GDM1 (cell line): ENCODE measurements at places on chromosomes 5 and 9.
A peak's percentile ranks its signal among the peaks of the same experiment; 100 is the strongest.

GRCh38 chr9:133706307-133707050, 31.7 kb downstream of the SARDH start:
- DNase-seq, result no peak

GRCh38 chr9:4982721-4983482, 2.2 kb upstream of the JAK2 start:
- DNase-seq, result no peak

DNA sequence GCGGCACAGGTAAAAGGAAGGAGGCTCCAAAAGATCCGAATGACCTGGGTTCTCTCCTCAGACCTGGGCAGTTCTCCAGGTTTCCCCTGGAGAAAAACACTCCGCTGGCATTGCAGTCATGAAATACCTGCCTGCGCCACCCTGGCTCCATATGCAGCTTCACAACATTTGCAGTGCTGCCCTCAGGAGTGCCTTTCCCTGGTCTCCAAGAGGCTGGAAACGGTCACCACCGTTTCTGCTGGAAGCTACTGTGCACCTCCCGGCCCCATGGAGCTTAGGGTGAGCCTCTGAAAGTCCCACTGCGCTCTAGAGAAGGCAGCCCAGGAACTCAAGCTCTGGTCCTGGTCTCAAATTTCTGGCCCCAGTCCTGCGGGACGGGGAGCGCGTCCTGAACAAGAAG, 670 bp downstream of the UGT3A1 start:
- DNase-seq, result no peak

GRCh38 chr5:52925001-52925400, 64.2 kb upstream of the ITGA2 start:
- no peak for DNase-seq

GRCh38 chr9:38226491-38226951, 157.5 kb upstream of the SHB start:
- DNase-seq, result peak; percentile 54

DNA sequence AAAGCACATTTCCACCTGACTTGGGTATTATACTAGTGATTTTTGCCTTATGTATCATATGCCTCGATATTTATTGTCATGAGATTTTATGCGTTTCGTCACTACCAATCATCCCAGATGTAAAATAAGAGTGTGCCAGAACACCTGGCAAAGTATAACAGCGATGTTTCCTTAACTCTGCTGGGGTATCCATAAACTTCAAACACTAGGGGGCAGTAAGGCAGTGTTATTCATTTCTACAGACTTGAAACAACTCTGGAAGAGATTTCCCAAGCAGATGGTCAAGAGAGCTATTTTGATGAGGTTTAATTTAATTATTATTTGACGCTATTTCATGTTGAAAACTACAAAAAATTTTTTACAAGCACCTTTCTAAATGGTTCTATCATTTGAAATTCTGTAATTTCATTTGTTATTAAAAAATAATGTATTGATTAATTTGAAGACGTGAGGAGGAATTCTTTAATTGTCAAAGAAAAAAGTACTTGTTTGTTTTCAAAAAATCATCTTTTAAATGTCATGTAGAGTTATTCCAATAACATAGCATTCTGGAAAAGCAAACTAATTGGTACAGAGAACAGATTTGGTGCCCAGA, 388.5 kb upstream of the CTNND2 start:
- DNase-seq, result no peak

- DNase-seq, result no peak
Observed at GRCh38 chr9:14075218-14075617, 238.7 kb downstream of the NFIB start.

GRCh38 chr5:93053825-93054224, 527.2 kb downstream of the NR2F1-AS1 start:
- no peak for DNase-seq

- DNase-seq, result no peak
Observed at GRCh38 chr5:79240561-79240960, 4.6 kb downstream of the JMY start.

DNA sequence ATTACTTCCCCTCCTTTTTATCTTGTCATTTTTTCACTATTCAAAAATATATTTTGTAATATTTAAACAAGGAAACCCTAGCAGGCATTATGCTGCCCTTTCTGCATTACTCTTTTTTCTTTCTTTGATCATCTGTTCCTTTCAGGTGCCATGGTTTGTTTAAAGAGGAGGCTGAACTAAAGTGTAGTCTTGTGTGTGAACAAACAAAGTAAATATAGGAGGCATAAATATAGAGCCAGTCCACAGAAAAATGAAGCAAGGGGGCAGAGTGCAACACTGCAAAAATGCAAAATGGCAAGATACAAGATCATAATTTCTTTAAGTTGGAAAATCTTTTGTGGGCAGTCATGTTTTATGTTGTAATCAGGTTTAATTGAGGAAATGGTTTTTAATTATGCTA, 947.3 kb upstream of the COX7C start:
- no peak for DNase-seq

DNA sequence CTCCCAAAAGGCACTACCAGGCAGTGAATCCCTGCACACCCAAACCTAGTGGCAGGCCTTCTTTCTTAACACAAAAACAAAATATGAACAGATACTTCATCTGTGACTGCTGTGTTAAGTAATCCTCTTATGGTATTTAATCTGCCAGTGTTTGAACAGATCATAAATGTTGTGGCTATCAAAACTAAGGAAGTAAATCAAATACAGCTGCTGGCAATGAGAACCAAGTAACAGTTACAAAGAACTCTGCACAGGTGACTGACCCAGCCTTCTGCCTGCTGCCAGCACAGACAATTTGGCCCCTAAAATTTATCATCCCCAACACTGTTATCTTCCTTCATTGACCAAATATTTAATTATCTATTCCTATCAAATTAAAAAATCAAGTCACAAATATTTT, 78.0 kb downstream of the GNAQ start:
- no peak for DNase-seq

DNA sequence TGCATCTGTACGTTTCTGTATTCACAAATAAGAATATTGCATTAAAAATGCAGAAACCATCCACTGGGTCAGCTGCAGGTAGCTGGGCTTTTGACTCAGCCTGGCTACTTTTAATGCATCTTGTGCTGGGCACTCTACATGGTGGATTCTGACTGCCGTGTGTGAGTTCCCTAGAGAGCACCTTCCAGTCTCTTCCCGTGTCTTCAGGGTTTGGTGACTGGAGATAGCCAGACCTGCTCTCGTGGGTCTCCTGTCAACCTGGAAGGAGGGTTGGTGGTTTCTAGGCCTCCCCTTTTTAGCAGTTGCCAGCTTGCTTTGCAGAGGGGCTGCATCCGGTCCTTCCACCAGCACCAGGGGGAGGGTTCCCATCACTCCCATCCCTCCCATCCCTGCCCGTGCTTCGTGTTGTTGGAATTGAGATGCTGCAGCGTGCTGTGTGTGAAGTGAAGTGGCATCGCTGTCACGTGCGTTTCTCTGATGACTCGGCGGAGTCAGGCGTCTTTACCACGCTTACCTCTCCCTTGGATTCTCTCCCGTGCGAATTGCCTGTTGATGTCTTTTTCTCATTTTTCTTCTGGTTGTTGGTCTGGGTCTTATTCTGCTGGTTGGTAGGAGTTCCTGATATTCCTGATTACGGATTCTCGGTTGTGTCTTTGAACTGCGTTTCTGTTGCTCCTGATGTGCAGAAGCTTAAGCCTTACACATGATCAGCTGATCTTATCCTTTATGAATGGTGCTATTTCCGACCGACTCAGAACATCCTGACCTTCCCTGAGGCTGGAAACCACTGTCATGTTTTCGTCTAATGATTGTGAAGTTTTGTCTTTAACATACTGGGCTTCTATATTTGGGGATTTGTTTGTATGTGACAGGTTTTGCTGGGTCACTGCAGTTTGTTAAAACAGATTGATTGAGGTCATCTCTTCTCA, 16.9 kb downstream of the FBXW5 start:
- no peak for DNase-seq

DNA sequence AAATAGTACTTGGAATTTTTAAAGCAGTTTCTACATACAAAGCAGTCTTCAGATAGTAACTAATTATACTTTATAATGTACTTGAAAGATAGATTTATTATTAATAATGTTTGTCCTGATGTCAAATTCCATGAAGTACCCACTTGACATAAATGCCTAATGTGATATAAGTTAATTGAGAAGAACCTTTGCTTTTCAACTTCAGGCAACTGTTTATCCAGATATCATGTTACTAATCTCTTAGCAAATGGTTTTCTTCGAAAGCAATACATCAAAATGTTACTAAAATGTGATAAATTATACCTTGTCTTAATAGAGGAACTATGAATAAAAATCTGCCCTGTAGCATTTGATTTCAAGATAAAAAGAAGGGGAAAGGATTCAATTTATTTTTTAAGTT, 146.8 kb upstream of the FBXL17 start:
- DNase-seq, result no peak

DNA sequence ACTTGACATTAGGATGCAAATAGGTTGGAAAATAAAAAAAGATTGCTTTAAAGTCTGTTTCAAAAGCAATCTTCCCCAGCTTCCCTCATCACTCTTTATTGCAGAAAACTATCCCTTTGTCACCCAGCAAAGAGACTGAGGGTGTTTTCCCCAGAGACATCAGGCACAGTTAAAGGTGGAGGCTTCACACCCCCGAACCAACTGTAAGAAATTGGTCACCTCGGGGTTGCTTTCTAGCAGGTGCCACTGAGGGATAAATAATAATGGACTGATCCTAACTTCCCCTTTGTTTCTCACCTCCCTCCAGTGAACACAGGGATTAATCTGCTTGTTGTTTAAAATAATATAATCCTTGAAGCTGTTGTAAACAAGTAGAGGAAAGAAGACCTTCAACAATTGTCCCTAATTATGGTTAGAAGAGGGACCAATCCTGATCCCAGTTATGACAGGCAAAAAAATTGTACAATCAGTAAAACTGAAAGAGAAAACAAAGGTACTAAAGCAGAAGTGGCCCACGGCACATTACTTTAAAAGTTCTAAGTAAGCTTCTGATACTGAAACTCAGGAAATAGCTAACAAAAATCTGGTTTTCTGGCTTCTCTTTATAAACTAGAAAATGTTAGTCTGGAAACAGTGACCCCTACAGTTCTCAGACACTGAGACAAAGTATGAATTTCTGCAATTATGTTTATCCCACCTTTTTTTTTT, 6.6 kb upstream of the PCSK1 start:
- no peak for DNase-seq

GRCh38 chr5:133641683-133642082, 29.3 kb upstream of the FSTL4 start:
- no peak for DNase-seq

DNA sequence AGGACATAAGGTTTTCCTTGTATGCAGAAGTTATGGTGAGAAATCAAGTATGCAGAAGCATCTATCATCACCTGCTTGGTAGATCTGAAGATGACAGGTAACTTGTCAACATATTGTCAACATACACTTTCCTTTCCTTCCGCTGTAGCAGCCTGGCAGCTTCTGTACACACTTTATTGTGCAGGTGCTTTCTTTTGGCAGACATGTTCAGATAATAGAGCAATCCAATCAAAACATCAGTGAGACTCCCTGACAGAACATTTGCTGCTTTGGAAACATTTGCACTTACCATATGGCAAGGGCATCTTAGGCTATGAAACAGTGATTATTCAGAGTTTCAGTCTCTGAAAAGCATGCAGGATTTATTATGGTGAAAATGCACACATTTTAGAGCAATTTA, 161.1 kb upstream of the CDH12 start:
- DNase-seq, result no peak

GRCh38 chr5:59093329-59093728, 510.5 kb downstream of the RAB3C start:
- no peak for DNase-seq

DNA sequence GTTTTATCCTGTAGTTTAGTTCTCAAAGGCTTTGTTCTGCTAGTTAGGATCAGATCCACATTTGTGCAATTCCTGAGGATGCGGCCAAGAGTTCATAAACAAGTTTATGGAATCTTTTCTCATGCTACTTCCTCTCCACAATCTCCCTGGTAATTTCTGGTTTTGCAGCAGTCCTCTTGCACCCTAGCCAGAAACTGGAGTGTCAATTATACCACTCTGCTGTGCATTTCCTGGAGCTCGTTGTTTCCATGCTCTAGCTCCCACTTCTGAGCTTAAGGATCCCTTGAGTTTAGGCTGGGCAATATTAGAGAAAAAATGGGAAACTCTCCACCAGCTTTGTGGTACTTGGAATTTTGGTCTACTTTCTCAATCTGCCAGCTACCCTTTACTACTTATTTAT, 474.7 kb downstream of the DIRAS2 start:
- no peak for DNase-seq

GRCh38 chr5:17220469-17220868, 3.0 kb downstream of the BASP1 start:
- DNase-seq, result no peak

DNA sequence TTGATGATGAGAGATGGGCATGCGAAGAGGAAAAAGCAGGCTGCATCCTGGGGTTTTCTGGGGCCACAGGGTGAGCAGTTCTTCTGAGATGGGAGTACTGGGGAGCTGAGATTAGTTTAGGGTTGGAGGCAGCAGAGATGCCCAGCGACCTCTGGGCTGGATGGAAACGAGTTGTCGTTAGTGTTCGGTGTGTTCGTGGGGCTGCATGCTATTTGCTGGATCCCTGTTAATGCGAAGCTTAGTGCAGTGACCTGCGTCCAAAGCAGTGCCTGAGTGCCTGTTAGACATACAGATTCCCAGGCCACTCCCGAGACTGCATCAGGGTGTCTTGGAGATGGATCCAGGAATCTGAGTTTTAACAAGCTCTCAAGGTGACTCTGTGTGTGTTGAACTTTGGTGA, 201.3 kb downstream of the CACNA1B start:
- DNase-seq, result no peak
